ENCODE measurements at places on chromosomes 11 and 22.

DNA sequence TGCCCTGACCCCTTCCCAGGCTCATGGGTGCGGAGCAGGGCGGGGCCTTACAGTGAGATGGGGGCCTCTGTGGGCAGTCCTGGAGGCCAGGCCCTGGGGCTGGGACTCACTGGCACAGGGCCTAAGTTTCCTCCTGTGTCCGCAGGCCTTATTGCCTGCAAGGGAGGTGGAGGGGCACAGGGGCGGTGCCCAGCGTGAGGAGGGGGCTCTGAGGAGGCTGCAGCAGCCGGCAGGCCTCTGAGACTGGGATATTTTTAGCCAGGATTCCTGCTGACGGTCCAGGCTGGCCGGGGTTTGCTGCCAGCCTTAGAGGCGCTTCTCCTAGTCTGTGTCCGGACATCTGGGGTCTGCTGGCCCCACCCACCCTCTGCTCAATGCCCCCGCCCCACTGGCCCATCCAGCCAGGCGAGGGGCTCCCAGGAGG, 5.7 kb upstream of the RTN4R start:
- no peak for DNase-seq

DNA sequence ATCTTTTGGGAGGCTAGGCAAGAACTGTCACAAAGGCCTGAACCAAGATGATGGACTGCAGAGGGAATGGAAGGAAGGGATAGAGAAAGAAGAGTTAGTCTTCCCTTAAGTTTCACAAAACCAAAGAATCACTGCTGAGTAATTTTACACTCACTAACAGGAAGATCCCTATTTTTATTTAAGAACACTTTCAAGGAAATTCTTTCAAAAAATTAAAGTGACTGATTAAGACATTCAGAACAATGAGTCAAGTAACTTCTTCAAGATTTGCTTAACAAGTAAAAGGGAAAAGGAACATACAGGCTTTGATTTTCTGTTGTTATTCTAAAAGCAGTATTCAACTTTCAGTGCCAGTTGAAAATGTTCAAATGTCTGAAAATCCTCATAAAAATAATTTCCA, 3.1 kb downstream of the PITPNB start:
- no peak for DNase-seq

DNA sequence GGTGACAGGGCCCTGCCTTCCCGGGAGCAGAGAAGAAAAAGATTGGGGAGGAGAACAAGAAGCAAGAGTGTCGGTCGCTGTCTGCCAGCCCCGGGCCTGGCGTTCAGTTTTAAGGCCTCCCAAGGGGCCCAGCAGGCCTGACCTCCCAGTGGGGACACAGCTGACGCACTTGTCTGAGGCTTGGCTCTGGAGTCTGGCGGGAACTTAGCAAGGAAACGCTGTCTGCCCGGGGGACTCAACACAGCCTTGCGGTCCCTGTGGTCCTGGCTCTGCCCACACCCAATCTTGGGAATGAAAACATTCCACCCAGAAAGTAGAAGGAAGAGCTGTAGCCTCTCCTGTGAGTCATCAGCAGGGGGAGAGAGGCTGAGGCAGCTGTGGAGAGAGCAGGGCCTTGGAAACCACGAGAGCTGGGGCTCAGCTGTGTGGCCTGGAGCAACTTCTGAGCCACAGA, 54.4 kb downstream of the TRAF6 start:
- no peak for DNase-seq

DNA sequence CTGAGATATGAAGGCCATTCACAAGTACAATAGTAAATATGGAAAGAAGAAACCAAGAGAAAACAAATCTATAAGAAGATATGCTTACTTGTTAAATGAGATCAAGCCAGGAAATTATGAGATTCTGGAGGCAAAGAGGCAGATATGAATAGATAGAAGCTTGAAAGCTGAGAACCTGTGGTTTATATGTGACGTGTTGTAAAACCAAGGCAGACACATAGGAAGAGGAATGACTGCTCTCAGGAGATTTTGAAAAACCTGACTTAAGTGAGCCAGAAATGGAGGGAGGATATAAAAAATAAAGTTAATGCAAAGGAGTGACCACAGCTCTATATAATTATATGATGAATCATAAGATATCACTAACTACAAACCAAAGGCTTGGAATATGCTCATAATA, 1160.5 kb upstream of the CNTN5 start:
- no peak for DNase-seq

DNA sequence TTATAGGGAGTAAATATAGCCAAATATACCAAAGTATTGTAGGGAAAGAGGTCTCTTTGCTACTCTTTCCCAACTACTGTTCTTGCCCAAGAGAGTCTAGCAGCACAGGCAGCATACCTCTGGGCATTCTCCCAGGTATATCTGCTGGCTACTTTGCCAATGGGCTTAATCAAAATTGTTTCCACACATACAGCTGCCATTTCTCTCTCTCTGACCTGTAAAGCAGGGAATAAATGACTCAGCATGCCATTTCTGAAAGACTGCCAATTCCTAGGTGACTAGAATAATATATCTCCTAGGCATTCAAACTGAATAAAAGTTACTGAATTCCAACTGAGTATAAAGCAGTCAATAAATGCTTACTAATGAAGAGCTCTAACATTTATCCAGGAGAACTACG, 44.6 kb downstream of the RDX start:
- DNase-seq: no peak

DNA sequence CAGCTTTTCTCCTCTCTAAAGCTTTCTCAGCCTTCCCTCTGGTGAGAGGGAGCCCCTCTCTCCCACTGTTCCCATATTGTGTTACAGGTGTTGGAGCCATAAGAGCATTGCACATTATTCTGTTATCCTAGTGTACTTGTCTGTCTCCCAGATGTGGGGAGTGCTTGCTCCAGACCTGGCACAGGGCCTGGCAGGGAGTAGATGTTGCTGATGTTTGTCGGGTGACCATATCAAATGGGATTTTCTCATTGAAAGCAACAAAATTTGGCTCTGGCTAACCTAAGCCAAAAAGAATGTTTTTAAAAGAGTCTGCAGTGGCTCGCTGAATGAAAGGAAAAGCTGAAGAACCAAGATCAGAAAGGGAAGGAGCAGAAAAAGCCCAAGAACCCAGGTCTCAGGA, 41.1 kb downstream of the CYB5R2 start:
- DNase-seq: no peak

DNA sequence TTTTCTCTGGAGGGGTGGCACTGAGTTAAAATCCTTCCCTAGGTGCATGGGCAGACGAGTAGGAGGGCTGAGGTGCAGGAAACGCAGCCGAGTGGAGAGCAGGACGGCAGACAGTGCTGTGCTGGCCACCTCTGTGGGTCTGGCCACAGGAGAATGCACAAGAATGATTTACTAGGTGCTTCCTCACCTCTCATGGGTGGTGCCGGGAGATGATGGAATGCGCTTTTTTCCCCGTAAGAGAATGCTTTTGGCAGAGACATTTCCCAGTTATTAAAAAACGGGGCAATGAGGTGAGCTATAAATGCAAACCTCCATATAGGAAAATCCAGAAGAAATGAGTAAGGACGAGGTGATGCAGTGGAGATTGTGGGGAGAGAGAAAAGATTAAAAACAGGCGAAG, 86.1 kb downstream of the ADAMTS15 start:
- DNase-seq: no peak

DNA sequence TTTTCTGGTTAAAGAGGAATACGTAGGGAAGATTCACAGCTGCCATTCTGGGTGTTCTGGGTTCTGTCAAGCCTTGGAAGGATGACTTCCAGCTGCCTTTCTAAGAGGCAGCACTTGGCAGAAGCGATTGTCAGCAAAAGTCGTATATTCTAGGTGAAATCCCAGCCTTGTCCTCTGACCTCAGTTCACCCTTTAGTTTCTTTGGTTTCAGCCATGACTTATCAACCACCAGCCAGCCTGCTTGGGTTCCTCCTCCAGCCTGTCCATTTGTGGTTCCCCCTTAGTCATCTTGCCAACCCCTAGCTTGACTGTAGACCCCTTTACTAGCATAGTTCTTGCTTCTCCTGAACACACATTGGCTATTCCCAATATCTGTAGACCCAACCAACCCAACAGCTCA, 102.3 kb upstream of the CD44 start:
- no peak for DNase-seq

DNA sequence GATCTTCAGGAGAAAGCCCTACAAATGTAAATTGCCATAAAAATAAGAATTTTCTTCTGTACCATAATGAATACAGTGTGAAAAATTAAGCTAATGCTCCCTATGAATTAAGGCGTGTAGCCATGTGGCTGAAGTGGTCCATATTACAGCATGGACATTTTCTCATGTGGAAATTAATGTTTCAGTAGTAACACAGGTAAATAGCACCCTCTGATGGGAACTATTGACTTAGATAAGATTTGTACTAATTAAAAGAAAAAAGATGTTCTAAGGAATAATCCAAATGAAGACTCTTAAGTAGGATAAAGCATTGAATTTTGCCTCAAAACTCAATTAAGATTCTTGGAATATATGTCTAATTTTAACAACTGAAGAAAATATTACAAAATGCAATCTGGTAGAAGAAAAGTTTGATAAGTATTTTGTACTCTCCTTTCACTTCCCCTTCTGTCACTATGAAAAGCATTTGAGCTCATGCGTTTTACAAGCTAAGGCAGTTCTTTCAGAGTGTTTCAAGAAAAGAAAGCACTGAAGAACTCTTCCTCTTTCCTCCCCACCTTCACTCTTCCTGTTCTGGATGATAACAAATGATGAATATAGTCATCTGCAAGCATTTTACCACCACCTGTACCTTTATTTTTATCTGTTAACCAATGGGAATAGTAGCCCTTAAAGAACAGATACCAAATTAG, 9.9 kb upstream of the OR8D2 start:
- DNase-seq: no peak

DNA sequence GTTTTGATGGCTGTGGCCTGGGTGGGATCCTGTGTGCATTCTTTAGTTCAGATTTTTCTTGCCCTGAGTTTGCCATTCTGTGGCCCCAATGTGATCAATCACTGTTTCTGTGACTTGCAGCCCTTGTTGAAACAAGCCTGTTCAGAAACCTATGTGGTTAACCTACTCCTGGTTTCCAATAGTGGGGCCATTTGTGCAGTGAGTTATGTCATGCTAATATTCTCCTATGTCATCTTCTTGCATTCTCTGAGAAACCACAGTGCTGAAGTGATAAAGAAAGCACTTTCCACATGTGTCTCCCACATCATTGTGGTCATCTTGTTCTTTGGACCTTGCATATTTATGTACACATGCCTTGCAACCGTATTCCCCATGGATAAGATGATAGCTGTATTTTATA, 620 bp downstream of the OR4C16 start:
- DNase-seq: no peak

DNA sequence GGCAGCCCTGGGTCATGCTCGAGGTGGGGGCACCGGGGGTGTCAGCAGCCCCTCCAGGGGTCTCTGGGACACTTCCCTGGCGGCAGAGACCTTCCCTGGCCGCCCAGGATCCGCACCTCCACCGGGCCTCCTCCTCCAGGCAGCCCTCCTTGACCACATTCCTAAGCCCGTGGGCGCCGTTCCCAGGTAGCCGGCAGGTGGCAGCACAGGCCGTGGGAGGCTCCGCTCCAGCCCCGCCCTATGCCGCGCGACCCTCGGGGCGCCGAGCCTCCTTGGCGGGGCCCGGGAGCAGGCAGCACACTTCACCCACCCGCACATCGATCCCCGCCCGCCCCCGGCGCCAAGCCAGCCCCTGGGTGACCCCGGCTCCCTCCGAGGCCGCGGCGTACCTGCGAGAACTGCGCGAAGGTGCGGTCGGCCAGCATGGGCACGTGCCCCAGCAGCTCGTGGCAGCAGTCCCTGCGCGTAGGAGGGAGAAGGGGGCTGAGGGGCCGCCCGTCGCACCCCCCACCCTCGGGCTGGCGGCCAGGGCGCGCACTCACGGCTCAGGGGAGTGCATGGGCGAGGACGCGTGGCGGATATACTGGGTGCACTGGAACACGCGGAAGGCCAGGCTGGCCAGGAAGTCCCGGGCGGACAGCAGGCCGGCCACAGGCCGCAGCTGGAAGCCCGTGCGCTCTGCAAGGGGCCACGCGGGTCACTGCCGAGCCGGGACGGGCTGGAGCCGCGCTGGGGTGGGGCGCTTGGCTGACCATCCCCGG, 5.3 kb upstream of the INS start:
- no peak for DNase-seq

DNA sequence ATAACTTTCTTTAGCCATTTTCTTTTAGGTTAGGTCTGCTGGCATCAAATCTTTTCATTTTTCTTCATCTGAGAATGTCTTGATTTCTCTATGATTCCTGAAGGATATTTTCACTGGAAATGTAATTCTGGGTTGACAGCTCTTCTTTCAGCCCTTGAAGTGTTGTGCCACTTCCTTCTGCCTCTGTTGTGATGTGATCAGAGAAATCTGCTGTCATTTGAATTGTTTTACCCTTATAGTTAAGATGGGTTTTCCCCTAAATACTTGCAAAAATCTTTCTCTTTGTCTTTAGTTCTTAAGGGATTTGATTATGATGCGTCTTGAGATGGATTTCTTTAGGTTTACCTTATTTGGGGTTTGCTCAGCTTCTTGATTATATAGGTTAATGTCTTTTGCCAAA, 23.0 kb downstream of the USP47 start:
- DNase-seq: no peak

DNA sequence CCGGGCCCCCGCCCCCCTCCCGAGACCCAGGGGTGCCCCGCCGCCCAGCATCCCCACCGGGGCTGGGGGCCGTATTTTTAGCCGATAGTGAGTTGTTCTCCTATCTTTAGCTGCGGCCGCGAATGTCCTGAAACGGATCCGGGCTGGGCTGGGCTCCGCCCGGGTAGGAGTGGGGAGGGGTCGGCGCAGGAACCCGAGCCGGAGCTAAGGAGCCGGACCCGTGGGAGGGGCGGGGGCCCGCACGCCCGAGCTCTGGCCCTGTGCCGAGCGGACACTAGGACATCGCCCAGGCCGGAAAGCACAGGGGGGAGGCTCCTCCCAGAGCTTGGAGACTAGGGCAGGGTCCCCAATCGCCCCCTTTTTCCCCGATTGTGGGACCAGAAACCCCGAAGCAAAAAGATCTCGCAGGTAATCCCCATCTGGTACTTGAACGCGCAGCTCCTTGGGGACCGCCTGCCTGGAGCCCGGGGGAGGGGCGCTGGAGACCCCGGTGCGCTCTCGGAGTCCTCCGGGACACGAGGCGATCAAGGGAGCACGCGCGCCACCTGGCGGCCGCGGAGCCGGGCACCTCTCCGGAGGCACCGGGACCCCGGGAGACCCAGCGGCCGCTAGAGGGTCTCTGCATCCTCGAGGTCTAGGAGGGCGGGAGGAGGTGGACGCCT, 669 bp downstream of the CDC42EP2 start:
- DNase-seq: peak; percentile 62

All from activated CD4-positive, CD25-positive, alpha-beta regulatory T cell treated with anti-CD3 and anti-CD28 coated beads, Interleukin-2, amount 50 U/mL, for 16 hours (primary cell).